ELF-1 (cell line): ENCODE measurements at places on chromosomes 4 and X.

GRCh38 chrX:152635941-152636340 is 1.8 kb upstream of the GABRQ start:
- peak; percentile 79 for DNase-seq

GRCh38 chr4:152643153-152644035 is 36.4 kb downstream of the TMEM154 start:
- no peak for DNase-seq

GRCh38 chr4:81586706-81587105 is 115.0 kb upstream of the RASGEF1B start:
- DNase-seq, result no peak

DNA sequence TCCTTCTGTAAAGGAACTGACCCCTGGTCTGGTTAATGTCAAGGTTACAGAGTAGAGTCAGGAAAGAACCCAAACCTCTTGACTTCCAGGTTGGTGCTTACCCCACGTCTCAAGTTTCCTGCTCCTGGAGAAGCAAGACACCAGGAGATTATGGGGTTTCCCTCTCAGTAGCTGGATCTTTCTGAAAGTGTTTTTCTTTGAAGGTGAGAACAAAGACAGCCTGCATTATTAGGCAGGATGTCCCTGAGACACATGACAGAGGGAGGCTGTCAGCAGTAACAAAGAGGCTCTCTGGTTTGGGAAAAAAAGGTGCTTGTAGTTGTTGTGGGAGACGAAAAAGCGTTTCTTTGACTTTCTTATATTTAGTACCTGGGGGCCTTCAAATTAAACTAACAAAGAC is 44.7 kb upstream of the IGFBP7 start:
- peak; percentile 79 for DNase-seq

GRCh38 chr4:82360298-82361177 is 13.3 kb downstream of the HNRNPD start:
- peak; percentile 25 for DNase-seq

GRCh38 chr4:81607950-81608349 is 136.2 kb upstream of the RASGEF1B start:
- no peak for DNase-seq

DNA sequence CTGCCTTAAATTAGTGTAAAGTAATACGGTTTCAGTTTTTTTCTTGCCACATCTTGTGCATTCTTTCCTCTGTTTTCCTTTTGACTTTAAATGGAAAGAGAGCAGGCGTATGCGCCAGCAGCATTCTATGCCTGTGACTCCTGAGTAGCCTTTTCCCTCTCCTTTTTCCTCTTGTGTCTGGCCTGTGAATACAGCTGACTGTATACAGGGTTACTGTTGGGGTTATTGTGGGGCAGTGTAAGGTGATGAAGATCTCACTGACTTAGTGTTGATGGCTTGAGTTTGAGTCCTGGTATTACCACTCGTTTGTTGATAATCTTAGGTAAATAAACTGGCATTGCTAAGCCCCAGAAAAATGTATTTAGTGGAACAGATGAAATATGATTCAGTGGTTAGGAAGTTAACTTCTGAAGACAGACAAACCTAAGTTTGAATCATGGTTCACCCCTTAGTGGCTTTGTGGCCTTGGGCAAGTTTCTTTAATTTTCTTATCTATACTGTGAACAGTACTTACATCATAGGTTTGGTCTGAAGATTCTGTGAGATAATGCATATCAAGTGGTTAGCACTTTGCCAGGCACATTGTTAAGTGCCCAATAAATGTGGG is 105.1 kb downstream of the FNIP2 start:
- DNase-seq, result no peak
